ENCODE measurements at places on chromosomes 7 and 10.
A peak's percentile ranks its signal among the peaks of the same experiment; 100 is the strongest.

- DNase-seq = no peak
These were observed 28.3 kb downstream of the CDK13 start for GRCh38 chr7:39978230-39978934.

GRCh38 chr10:101629837-101630632 lies 41.9 kb downstream of the DPCD start:
- DNase-seq = no peak

DNA sequence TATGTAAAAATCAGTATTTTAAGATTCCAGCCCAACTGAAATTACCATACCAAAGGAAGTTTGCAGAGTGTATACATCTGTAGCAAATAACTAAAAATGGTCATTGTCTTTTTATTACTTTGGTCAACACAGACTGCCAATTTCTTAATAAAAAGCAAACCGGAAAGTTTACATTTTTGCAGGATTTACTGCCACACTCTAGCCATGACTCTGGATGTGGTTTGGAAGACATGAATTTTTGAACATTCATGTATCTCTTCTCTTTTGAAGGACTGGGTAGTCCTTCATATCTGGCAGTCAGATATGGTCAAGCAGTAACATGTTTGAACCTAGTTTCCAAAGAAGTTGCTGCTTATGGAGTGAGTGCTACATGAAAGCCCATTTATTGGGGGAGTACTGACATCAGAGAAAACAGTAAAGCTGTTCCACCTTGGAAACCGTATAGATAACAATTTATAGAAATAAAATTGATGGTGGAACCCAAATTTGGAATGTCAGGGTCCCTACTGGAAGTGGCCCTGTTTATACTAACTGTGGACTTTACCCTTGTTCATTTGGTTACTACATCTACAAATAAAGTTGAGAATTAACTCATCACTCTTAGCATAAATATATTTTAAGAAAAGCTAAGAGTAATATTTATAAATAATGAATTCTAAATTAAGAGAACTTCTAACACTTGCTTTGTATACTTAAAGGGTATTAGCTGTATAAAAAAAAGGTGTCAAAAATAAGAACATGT lies 84.6 kb downstream of the ZMYND11 start:
- no peak for DNase-seq

GRCh38 chr10:29671228-29671780 lies 36.5 kb upstream of the SVIL start:
- no peak for DNase-seq

- no peak for DNase-seq
These were observed 22.1 kb upstream of the SAR1A start for GRCh38 chr10:70192326-70192968.

DNA sequence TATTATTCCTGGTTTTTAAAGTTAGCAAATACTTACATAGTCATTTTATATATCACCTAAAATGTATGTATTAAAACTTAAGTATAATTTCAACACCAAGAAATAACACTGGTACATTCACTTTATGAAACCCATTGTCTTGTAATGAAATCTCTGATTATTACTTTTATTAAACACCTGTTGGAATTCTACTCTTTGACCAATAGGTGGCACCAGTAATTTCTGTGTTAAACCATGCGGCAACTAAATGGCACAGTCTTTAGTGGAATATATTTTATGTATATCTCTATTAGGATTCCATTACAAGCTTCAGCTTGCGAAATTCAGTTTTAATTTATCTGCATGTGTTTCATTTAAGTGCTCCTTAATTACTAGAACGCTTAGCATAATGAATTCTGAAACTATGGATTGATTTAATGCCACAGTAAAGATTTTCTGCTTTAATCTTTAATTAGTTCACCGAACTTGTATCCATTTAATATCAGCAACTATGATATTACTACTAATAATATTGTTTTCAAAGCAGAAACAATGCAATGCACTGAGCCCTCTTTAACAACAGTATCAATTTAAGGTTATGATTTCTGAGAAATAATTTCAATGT lies 181.3 kb downstream of the MAGI2 start:
- DNase-seq = peak; percentile 51

DNA sequence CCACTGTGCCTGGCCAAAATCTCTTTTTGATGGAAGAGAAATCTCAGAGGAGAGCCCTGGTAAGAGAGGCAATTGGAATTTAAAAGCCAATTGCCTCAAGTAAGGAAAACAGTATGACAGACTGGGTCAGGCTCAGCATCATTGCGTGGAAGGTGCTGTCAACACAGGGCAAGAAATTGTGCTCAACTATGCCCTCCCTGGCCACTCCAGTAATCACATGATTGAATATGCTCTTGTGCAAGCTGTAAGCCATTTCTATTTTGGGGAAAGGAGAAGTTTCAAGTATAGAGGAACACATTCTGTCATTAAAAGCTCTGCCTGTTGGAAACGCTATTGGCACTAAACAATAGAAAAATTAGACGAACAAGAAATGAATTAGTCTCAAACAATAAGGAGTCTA lies 1127.7 kb downstream of the REEP3 start:
- no peak for DNase-seq

DNA sequence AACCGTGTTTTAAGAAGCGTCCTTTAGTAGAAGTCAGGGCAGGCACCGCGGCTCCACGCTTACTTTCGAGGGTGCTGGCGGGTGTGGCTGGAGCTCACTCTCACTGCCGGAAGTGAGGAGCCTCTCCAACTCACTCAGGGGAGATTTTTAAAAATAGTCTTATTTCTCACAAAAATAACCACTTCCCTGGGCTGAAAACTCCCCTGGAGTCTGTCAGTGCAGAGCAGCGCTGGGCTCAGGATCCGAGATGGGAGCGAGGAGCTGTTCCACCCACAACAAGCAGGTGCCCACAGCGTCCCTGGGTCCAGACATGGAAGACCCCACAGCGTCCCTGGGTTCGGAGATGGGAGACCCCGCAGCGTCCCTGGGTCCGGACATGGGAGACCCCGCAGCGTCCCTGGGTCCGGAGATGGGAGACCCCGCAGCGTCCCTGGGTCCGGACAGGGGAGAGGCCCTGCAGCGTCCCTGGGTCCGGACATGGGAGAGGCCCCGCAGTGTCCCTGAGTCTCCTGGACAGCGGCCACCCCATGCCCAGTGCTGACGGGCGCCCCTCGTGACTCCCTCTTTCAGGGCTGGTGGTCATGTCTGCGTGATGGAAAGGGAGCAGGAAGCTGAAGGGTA lies 51.2 kb downstream of the VIPR2 start:
- no peak for DNase-seq

DNA sequence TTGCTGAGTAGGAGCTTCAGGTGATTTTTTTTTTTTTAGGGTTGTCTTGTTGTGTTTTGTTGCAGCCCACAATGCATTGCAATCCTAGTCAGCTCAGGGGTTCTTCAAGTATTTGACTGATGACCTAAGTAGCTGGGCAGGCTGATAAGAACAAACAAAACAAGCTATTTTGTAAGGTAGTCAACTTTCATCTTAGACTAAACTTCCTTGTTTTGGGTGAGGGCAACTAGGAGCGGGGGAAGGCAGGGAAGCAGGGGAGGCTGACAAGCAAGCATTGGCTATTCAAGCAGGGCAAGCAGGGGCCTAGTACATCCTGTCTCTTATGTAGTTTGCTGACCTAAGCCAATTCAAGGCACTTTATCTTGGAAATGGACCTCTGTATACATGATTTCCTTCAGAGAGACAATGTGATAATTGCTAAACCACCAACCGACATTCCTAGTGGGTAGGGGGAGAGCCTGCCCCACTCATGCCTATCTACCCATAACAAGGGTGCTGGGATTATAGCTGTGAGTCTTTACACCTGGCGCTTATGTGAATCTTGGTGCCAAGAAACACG lies 163.3 kb upstream of the PRKCQ start:
- no peak for DNase-seq

- DNase-seq = no peak
These were observed 31.8 kb upstream of the PRSS1 start for GRCh38 chr7:142717453-142717852.

GRCh38 chr10:69911613-69912528 lies 110.2 kb downstream of the COL13A1 start:
- DNase-seq = no peak

DNA sequence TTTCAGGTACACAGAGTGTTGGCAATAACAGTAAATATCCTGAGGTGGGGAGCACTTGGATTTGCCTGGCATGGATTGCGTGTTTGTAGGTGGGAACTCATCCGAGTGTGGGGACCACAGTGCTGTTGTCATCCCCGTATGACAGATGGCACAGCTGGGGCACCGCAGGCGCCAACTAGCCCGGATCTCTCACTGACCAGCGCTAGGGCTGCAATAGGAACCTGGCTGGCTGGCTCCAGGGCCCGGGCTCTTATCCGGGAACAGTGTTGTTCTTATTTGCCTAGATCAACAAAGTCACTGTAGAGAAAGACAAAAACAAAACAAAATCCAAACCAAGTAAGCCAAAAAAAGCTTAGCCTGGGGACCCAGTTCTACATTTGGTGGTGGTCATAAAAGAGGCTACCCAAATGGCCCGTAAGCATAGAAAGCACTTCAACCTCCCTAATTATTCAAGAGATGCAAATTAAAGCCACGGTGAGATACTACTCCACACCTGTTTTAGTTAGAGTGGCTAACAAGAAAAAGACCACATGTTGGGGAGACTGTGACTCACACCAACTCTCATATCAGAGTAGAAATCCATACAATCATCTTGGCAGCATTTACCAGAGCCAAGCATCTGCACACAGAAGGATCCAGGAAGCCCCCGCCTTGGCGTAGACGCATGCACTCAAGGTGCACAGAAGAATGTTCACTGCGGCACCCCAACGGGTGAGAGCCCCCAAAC lies 27.2 kb upstream of the PFKFB3 start:
- no peak for DNase-seq

- DNase-seq = no peak
These were observed 71.5 kb downstream of the MAGI2 start for GRCh38 chr7:79381921-79382320.

GRCh38 chr7:96649981-96650380 lies 59.7 kb downstream of the SEM1 start:
- no peak for DNase-seq

DNA sequence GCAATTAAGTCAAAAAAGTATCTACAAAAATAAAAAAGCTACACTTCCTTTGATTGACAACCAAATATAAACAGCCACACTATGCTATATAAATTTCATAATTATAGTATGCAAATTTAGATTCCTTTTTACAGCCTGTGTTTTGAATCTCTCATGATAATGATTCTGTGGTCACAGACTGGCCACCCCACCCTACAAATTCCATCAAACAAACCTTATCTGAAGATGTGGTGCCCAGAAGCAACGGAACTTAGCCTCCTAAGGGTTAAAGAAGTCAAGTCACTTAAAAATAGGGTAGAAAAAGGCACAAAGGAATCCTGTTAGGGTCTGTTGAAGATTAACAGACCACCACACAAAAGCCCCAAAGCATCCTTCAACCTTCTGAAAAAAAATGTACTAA lies 351.8 kb downstream of the INHBA start:
- no peak for DNase-seq

GRCh38 chr10:35690534-35690933 lies 48.4 kb upstream of the FZD8 start:
- no peak for DNase-seq

DNA sequence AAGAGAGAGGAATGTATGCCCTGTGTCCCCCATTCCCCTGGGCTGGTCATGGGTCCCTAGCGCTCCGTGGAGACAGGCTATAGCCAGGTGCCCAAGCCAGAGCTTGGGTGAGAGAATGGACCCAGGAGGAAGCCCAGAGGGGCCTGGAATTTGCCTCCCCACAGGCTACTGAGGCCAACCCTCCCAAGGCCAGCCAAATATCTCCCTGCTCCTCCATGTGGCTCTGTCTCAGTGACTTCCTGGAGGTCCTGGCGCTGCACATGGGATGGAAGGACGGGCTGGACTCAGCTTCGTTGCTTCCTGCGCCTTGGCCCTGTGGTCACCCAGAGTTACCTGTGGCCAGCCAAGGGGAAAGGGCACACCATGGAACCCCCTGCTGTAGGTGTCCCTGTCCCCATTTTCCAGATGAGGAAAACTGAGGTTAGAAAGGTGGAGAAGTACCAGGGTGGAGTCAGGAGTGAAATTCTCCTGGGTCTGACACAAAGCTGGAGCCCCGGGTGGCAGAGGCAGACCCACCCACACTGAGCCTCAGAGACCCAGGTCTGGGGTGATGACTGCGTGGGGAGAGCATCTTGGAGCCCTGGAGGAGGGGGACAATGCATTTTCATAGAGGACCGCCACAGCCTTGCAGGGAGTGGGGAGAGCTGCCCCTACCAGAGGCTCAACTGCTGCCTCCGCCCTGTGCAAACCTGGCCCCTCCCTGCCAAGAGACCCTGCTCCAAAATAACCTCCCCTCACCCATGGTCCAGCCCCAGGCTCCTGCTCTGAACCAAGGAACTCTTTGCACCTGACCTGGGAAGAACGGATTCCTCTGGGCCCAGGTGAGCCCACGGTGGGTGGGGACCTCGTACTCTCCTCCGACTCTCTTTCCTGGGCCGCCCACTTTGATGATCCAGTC lies 42.6 kb downstream of the TMEM270 start:
- no peak for DNase-seq

DNA sequence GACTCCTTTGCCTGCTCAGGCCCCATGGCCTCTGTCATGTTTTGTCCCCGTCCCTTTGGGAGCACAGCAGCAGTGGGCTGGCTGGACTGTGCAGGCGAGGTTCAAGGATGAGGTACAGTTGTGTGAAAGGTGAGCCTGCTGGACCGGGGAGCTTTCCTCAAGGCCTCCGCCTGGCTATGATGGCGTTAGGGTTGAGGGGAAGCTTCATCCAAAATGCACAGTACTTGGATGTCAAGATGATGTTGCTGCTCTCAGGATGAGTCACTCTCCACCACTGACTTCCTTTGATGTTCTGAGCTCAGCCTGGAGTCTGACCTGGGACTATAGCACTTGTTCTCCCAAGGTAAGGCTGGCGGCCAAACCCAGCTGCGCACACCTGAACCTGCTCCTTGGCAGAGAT lies 152.7 kb upstream of the SHH start:
- DNase-seq = peak; percentile 58

GRCh38 chr10:103481974-103482531 lies 3.0 kb upstream of the CALHM3 start:
- peak; percentile 71 for DNase-seq

- no peak for DNase-seq
These were observed 16.1 kb upstream of the DMBT1 start for GRCh38 chr10:122544493-122544892.

- peak; percentile 12 for DNase-seq
These were observed 47.2 kb upstream of the MKI67 start for GRCh38 chr10:128173386-128173785.

DNA sequence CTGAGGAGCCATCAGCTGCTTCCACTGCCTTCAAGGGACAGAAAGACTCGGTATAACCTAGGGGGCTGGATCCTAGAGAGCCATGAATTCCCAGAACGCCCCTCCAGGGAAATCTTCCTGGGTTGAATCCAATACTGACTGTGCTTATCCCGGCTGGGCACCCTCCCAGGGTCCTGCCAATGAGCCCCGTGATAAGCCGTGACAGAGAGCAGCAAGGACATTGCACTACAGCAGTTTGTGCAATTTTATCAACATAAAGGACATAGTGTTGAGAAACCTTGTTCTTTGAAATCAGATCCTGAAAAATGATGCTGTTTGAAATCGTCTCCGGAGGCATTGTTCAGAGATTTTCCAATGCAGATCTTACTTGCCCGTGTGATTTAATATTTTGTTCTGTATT lies 18.8 kb downstream of the AKR1B1 start:
- no peak for DNase-seq

- DNase-seq = peak; percentile 40
These were observed 163.2 kb downstream of the SH2D4B start for GRCh38 chr10:80700760-80701444.

GRCh38 chr7:55246171-55246570 lies 119.0 kb upstream of the LANCL2 start:
- no peak for DNase-seq
